ENCODE measurements at places on chromosomes 11 and 22. TPM values are rescaled to one million over a fixed set of nuclear protein-coding genes. Genes with fewer than 3 reads are reported as not detected.
A peak's percentile ranks its signal among the peaks of the same experiment; 100 is the strongest.

GRCh38 chr22:29308148-29308790 is 1.8 kb downstream of the GAS2L1 start:
- no peak for DNase-seq

Gene TPH1
- total RNA-seq: not detected

DNA sequence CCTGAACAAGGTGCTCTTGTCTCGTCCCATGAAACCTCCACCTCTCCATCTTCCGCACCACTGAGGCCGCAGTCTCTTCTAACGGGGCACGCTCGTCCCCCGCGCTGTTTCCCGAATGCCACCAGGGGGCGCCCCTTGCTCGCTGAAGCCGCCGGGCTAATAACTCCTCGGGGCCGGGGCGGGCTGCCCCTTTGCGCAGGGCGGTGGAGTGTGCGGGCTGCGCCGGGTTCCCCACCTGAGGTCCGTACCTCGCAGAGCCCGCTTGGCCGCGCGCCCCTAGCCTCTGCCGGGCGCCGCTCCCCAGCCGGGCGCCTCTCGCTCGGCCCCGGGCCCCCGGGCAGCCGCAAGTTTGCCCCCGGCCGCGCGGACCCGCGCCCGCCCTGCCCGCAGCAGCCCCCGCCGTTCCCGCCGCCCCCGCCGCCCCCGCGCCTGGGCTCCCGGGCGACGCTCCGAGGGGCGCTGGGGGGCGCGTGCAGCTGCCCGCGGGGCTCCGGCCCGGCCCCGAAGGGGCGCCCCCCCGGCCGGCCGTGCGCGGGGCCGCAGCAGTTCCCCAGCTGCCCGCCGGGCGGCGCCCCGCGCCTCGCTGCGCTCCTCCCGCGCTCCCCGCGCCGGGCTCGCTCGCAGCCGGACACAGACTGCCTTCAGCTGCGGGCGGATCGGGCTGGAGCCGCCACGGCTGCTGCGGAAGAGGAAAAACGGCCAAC is at the start of gene GRIK4:
TSS of gene GRIK4 (plus strand) at position 633 of the 704 bp plus-strand sequence. CDS start 148,571 bp downstream, outside the sequence.
- peak; percentile 83 for DNase-seq

Gene GAL3ST1
- not detected for total RNA-seq

Gene TRIM5
- total RNA-seq: 45.8 TPM

- no peak for DNase-seq
Observed at GRCh38 chr11:23315286-23315685, 455.0 kb upstream of the CCDC179 start.

Gene SOX6
- total RNA-seq: 1.1 TPM

Gene MS4A4A
- not detected for total RNA-seq

- DNase-seq: peak; percentile 63
Observed at GRCh38 chr11:85941380-85941973, 86.3 kb downstream of the CCDC83 start.

DNA sequence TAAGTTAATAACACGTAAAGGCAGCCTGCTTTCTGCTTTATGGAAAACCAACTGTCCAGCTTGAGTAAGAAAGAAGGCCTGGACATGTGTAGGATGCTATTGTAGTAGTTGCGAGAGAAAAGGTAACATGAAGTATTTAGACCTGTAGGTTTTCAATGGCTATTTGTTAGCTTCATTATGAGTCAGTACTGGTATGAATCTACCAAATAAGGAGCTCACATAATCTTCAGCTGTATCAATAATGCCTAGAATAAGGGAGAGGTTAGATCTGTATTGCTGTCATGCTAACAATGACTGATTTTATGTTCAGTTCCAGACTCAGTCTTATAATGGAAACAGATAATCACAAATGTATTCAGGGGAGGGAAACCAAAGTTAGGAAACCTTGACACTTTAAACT is 550.3 kb downstream of the CNTN5 start:
- no peak for DNase-seq

Gene OR2D3
- not detected for total RNA-seq

Gene MYEOV
- not detected for total RNA-seq

- no peak for DNase-seq
Observed at GRCh38 chr22:41846268-41846987, 13.5 kb downstream of the SREBF2 start.

Gene CCDC116
- 0.13 TPM for total RNA-seq

GRCh38 chr11:83970061-83970671 is 684.0 kb upstream of the CCDC90B start:
- DNase-seq: no peak

Gene MSANTD4
- 49.8 TPM for total RNA-seq

DNA sequence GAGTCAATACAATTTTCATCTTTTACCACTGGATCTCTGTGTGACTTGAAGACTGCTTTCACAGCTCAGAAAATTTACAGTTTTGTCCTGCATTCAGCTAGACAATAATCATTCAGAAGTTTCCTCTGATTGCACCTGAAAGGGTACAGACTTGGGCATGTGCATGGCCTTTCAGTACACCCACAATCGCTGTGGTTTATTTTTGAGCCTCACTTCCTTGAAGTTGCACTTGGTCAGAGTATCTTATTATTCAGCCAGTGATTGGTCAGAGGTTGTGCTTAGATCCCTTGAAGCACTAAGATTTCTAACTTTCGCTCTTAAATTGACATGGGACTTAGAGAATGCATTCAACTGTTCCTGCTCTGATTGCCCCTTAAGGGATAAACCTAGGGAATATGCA is 508.2 kb downstream of the FAM181B start:
- DNase-seq: no peak

Gene OR2AG1
- not detected for total RNA-seq

DNA sequence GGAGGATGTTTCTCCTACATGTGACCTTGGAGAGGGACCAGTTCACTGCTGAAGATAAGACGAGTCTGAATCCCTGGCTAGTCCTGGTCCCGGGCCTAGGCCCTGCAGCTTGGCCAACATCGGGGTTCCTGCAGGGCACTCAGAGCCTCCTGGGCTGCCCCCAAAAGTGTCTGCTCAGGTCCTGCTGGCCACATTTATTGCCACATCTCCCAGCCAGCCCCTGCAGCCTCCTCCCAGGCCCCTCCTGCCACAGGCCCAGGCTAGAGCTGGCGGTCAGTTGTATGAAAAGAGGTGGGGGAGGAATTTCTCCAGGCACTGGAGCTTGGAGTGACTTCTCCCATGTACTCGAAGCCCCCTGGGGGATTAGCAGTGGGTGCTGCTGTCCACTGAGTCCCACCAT is 56.5 kb upstream of the PPARA start:
- DNase-seq: no peak

- no peak for DNase-seq
Observed at GRCh38 chr11:113908098-113908497, 3.5 kb downstream of the HTR3B start.

DNA sequence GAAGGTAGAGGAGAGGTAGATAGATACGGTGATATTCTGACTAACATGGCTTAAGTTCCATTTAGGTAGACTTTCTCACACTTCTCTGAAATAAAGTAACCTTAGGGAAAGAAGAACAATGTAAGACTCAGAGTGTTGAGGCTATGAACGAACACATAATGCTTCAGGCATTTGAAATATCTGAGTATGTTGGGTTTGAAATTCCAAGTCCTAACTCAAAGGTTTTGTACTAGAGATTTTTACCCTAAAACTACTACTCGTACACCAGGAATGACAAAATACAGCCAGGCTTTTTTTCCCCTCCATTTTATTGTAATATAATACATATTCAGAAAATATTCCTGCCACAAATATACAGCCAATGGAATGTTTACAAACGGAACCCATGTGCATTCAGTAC is 592.6 kb downstream of the ETS1 start:
- peak; percentile 40 for DNase-seq

Gene DEUP1
- not detected for total RNA-seq

GRCh38 chr22:16989915-16990314 is 18.1 kb downstream of the GAB4 start:
- no peak for DNase-seq

DNA sequence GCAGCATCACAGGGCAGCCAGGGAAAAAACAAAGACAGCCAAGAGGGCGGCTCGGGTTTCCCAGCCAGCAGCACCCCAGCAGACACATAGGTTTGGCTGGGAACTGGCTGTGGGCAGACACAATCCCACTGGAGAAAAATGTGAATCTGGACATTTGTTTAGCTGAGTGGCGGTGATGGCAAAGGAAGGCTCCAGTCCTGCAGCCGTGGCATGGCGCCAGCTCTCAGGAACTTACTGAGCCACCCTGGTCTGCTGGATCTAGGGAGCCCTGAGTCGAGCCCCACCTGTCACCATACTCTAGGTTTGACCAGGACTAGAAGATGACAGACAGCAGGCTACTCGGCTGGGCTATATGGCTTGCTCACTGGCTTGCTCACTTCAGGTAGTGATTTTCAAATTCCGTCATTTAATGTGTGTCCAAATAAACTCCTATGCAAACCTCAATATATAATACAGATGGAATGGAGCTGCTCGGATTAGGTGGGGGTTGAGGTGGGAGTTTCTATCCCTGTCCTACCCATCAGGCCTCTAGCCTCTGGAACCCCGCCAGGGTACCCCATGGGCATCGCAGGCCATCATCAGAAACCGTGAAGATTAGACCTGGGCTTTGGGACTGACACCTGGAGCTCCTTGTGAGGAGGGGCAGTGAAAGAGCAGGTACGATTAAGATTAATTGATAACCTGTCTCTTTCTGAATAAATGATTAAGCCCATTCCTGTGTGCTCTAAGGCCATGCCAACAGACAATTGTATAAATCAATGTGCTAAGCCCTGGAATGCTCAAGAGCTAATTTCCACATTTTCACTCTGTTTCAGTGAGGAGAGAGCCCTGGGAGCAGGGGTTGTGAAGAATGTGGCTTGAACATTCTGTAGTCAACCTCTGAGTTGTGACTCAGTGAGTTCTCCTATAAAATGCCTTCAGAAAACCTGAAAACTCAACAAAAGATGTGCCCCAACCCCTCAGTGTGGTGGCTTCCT is 42.5 kb downstream of the GALNT18 start:
- no peak for DNase-seq
